ENCODE measurements at places on chromosomes 1 and 21.

GRCh38 chr21:44739316-44739715 lies 27.9 kb upstream of the TSPEAR start:
- DNase-seq: no peak

DNA sequence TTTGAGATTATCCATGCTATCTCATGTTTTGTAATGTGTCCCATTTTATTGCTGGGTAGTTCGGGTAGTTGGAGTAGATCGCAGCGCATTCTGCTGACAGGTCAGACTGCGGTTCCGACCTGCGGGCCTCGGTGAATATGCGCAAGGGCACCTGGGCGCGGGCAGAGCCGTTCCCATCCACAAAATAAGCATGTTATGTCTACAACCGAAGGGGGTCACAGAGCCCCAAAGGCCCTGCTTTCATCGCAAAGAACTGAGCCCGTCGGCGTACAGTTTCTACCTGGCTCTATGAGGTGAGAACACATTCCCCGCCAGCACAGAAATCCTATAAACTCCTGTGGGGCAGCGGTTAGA lies 88.4 kb downstream of the PRKAB2 start:
- DNase-seq: no peak

GRCh38 chr1:17661546-17662157 lies 93.5 kb upstream of the ACTL8 start:
- DNase-seq: no peak

DNA sequence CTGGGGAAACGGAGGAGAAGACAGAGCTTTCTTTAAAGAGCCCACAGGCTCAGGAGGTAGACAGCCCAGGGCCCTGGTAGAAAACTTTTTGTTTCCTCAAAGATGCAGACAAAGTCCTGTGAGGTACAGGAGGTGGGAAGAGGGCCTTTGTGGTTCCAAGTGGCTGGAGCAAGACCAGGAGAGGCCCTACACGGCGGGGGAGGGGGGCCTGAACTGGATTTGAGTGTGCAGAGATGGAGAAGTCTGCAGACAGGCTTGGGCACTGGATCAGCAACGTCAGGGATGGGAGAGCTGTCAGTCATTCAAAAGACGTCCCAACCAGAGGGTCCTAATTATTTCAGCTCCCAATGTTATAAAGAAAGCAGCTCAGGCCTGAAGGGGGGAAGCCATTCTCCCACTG lies 126.2 kb downstream of the EPHB2 start:
- DNase-seq: no peak
